ENCODE measurements at places on chromosomes 6 and 20.

- DNase-seq: no peak
Measured at GRCh38 chr6:104166055-104166668, 693.6 kb downstream of the HACE1 start.

DNA sequence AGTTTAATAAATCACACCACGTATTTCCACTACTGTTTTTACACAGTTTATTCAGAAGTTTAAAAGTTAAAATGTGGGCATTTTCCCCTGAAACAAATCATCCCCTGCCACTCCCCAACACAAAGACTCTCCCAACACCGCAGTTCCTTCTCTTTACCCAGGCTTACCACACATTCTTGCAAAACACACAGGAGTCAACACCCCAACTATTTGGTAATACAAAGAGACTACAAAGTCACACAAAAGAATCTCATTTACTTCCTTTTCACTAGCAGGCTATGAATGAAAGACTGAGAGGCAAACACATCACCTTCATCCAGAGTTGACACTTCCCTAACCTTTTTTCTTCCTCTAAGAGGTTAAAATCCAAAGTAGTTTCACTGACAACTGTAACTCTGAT, 51.1 kb downstream of the KCTD20 start:
- DNase-seq: no peak

- DNase-seq: no peak
Measured at GRCh38 chr6:35214869-35215664, 1.3 kb downstream of the SCUBE3 start.

DNA sequence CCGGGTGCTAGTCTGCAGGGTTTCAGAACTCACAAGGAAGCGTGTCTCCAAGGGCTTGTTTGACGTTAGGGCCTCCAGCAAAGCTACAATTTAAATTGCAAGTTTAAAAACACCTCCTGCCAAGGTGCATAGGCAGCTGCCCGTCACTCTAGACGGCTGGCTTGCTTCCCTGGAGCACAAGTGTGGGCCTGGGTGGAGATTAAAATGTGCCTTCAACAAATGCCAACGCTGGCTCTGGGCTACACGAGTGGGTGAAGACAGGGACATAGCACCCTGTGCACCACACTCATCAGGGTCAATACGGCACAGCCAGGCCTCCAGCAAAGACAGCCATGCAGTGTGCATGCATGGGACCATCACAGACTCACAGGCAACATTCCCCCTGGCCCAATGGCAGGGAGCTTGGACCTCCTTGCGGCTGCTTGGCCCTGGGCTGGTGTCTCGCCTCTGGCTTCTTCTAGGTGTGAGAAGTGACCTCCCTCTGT, 48.4 kb upstream of the FRMD1 start:
- DNase-seq: no peak

DNA sequence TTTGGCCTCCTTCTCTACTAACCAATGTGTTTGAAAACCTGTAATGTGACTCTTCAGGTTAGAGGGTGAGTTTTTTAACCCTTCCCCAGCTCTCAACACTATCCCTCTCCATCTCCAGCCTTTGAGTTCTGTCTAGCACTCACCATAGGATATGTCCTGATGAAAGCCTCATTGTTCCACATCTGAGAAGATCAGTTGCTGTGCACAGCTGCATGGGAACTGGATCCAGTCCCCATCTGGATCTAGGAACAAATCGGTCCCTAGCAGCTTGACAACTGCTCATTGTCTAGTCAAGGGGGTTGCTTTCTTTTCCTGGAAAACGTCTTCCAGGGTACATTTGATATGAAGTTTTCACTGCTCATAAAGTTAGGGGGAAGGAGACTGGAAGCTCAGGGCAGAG, 45.4 kb upstream of the AGPAT4 start:
- DNase-seq: no peak

DNA sequence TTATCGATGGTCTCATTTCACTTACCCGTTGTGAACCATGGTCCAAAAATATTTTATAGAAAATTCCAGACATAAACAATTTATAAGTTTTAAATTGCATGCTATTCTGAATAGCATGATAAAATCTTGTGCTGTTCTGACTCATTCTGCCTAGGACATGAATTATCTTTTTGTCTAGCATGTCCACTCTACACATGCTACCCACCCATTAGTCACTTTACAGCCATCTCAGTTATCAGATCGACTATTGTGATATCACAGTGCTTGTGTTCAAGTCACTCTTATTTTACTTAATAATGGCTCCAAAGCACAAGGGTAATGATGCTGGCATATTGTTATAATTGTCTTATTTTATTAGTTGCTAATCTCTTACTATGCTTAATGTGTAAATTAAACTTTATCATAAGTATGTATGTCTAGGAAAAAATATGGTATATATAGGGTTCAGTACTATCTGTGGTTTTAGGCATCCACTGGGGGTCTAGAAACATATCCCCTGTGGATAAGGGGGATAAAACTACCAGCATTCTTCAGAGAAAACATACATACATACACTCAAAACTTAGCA, 252.0 kb upstream of the HTR1E start:
- no peak for DNase-seq

DNA sequence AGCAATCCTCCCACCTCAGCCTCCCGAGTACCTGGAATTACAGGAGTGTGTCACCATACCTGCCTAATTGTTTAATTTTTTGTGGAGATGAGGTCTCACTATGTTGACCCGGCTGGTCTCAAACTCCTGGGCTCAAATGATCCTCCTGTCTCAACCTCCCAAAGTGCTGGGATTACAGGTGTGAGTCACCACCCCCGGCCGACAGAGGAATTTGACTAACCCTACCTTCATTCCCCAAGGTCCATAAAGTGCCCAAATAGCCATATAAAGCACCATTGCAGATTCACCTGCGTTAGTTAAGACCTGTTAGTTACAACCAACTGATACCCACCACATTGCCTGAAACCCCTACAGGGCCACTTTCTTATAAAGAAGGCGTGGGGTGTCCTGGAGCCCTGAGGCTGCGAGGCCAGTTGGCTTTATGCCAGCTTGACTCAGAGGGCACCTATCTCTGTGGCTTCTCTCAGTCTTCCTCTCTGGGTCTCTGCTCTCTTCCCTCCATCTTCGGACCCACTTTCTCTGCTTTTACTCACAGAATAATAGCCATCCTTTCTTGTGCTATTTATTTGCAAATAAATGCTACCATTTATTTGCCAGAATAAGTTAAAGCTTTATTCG, 65.6 kb downstream of the SLC2A10 start:
- DNase-seq: no peak

DNA sequence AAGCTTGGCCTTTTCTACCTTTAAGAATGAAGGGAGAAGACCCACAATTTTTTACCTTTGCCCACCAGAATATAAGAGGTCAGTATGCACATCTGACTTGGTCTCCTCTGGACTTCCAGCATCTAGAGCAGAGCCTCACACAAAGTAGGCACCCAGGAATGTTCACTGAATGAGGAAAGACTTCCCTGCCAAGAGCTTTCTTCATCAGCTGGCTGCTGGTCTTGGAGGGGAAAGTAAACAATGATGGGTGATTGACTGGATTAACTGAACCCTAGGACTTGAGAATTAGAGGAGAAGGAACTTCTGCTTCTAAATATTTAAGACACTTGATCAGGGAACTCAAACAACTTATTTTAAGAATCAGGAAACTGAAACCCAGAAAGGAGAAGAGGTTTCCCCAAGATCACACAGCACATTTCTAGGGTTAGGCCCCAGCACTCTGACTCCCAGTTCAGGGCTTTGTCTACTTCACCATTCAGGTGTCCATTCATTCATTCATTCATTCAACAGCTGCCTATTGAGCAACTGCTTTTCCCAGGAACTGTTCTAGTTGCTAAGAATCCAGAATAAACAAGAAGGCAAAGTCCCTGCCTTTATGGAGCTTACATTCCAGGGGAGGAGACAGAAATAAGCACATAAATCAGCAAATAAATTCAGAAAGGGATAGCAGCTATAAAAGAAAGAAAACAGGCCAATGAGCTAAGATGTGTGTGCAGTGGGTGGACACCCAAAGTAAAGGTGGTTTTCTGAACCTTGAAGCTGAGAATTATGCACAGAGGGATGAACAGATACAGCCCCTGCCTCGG, 216.9 kb upstream of the LRFN2 start:
- DNase-seq: no peak

DNA sequence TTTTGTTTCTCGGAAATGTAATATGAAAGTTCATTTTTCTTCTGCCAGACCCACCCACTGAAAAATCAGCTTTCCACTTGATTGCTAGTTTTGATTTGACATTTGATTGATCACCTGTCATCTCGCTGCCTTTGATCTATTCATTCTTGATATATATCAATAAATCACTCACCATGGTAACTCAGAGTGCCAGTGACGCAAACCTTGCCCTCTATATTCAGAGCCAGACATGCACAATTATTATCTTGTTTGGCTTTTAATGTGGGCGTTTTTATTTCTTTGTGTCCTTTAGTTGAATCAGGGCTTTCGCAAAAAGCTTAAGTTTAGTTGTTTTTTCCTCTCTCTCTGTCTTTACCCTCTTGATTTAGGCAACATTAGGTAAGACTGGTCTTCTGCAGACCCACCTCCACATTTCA, 2.0 kb downstream of the TSHZ2 start:
- DNase-seq: no peak

GRCh38 chr6:162887981-162888689, 160.4 kb downstream of the PACRG start:
- no peak for DNase-seq

- DNase-seq: no peak
Measured at GRCh38 chr6:122692175-122692598, 82.0 kb downstream of the PKIB start.

DNA sequence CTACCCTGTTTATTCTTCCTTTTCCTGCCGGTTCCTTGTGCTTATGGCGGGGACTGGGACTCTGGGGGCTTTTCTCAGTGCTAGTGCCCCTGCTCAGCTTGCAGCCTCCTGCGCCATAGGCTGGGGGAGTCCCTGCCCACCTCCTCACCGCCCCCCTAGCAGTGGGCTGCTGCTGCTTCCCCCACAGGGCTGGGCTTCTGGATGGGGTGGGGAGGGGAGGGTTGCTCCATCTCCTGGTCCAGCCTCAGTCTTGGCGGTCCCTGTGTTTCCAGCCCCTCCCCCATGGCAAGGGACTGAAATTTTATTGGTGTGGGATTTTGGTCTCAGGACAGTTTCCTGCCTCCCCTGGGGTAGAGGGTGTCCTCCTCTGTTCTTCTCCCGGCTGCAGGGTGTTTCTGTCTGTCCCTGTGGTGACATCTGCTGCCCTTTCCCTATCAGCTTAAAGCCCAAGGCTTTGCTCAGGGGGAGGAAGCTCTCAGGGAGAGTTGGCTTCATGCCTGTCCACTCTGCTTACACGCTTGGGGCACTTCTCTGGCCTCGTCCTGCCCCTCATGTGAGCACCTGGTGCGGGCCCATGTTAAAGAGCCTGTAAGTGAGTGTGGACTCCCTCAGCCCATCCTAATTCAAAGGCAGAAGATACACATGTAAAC, 100.6 kb downstream of the HIVEP1 start:
- no peak for DNase-seq

- DNase-seq: no peak
Measured at GRCh38 chr6:16274885-16275589, 36.6 kb downstream of the GMPR start.

- no peak for DNase-seq
Measured at GRCh38 chr6:51640021-51640420, 447.4 kb downstream of the PKHD1 start.

GRCh38 chr20:44449864-44450263, 25.8 kb upstream of the TTPAL start:
- no peak for DNase-seq

GRCh38 chr20:21569586-21569985, 55.7 kb upstream of the NKX2-2 start:
- DNase-seq: no peak

DNA sequence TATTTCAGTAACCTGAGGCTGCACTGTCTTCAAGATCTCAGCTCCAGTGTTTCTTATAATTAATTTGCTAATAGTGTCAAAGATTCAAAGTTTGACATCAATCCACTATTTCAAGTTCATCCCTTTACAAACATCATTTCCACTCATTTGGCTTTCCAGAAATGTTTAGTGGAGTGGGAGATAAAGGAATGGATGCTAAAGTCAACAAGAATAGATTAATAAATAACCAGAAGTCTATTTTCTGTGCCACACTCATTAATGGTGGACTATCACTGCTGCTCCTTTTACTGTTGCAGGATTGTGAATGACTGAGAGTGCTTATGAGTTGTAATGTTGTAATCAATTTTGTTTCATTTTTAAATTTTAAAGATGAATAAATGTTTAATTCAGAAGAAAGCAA, 28.4 kb upstream of the EPM2A start:
- no peak for DNase-seq

DNA sequence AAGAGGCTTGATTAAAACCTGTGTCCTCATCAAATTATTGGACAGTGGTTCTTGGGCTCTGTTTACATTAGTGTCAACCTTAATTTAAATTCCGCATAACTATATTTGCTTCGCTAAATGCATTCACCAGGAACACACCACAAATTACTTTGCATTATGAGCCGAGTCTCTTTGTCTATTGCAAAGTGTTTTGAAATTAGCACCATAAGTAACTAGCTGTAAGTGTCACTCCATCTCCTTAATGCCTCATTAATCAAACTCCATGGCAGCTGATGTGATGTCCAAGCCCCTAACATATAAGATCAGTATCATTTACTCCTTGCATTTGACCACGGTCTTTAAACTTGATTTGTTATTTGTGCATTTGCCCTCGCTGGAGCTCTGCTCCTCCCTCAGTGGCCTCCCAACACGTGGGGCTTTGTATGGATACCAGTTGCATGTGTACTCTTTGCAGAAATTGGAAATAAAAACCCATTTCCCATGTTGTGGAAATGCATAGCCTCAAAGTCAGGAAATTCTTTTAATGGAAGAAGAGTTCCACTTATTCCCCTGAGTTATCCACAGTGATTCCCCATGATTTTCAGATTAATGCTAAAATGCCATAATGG, 24.6 kb downstream of the FOXA2 start:
- DNase-seq: no peak

DNA sequence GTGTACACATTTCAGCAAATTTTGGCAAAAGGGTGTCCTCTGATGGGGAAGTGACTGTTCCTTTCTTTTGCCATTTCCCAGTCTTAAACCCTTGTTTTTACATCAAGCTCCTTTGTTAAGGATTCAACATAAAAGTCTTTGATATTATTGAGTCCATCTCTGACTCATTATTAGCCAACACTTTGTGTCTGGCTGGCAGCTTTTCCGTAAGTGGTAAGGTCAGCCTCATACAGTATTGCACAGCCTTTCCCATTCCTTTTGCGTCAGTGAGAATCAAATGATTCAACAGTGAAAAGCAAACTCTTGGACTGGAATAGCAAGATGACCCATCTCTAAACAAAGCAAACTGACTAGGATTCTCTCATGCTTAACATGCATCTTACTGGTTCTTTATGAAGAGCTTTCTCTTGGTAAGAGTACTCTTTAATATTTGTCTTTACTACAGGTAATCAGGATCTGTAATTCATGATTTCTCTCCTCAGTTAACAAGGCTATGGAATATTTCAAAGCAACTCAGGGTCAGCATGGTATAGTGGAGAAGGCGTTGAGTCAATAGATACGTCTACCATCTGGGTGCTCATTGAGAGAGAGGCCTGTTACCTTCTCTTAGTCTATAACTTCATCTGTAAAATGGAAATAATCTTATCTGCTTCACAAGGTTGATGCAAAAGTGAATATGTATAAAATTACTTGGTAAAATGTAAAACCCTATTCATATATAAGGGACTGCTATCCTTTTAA, 183.6 kb downstream of the PRL start:
- no peak for DNase-seq
